ENCODE measurements at places on chromosomes 11 and 22. TPM values are rescaled to one million over a fixed set of nuclear protein-coding genes. Genes with fewer than 3 reads are reported as not detected.

DNA sequence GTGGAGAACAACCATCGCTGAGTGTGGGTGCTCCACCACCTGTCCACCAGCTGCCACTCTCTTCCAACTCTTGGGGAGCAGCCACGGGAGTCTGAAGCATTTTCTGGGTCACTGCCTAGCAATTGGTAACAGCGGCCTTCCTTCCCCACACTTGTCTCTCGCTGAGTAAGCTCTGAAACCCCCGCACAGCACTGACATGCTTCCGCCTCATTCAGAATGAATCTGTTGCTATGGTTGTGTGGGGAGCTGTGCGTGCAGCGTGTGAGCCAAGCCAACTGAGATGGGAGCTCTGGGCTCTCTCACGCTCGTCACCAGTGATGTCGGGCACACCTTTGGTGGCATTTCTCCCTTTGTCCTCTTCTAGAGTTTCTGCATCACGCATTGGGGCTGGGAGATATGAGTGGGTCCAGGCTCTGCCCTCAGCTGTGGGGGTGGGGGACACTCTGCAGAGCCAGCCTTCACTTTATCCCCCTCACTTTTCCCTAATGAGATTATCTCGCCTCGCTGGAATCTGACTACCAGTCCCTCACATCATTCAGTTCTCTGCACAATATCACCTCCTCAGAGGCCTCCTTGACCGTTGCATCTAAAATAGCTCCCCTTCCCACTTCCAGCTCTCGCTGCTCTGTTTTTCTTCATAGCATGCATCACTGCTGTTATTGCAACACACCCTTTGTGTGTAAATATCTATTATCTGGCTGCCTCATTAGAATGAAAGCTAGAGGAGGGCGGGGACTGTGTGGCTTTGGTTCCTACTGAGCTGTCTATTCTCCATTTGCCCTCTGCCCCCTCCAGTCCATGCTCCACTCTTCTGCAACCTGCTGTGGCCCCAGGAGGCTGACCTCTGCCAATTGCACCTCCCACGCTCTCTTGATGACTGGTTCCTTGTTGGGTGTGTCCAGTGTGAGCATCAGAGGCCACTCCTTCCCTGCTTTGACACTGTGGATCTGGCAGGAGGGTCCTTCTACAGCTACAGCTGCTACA is 569.9 kb upstream of the CADM1 start:
- no peak for DNase-seq

GRCh38 chr22:17920145-17920605 is 104.2 kb downstream of the MICAL3 start:
- DNase-seq: peak; percentile 55

GRCh38 chr22:42961810-42962209 is 53.1 kb downstream of the PACSIN2 start:
- no peak for DNase-seq

DNA sequence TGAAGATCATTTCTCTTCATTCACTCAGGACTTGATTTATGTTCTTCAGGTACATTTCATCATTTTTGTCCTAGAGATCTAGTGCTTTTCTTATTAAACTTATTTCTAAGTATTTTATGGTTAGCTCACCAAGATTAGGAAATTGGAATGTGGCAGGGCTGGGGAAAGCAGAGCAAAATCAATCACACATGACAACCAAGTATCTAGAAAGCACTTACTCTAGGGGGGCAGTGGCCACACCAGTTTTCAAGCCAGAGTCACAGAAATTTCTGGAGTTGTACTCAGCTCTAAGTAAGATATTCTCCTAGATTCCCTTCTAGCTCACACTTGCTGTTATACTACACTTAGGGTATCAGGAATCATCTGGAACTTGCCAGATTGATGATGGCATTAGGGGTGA is 33.3 kb upstream of the MYEOV start:
- no peak for DNase-seq

- DNase-seq: no peak
Measured at GRCh38 chr11:68414496-68415221, 45.9 kb upstream of the PPP6R3 start.

DNA sequence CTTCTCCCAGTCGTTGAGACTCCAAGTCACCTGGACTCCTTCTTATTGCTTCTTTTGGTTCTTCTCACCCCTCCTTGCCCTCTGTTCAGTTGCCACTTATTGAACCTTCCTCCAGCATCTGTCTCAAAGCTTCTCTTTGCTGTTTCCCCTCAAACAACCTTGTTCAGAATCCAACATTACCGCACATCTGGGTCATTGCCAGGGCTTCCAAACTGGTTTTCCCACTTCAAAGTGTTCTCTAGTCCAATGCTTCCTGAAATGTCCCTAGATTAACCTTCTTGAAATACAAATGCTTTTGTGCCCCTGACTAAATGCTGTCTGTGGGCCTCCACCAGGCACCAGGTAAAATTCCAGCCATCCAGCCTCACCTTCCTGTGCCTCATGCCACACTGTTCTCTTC is 100.8 kb upstream of the TTC12 start:
- no peak for DNase-seq

DNA sequence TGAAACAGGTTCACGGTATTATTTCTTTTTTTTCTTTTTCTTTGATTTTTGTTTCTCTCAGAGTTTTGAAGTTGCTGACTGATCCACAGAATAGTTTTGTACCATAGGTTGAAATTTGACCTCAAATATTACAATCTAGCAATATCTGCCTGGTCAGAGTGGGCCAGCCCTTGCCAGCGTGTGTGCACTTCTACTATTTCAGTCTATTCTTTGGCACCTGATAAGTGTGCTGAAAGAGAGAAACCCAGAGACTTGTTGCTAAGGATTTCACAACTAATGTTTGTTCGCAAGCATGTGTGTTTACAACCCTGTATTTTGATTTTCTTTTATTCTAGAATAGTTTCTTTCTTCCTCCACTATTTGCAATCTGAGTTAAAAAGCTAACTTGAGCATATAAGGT is 1125.2 kb upstream of the CNTN5 start:
- DNase-seq: no peak

DNA sequence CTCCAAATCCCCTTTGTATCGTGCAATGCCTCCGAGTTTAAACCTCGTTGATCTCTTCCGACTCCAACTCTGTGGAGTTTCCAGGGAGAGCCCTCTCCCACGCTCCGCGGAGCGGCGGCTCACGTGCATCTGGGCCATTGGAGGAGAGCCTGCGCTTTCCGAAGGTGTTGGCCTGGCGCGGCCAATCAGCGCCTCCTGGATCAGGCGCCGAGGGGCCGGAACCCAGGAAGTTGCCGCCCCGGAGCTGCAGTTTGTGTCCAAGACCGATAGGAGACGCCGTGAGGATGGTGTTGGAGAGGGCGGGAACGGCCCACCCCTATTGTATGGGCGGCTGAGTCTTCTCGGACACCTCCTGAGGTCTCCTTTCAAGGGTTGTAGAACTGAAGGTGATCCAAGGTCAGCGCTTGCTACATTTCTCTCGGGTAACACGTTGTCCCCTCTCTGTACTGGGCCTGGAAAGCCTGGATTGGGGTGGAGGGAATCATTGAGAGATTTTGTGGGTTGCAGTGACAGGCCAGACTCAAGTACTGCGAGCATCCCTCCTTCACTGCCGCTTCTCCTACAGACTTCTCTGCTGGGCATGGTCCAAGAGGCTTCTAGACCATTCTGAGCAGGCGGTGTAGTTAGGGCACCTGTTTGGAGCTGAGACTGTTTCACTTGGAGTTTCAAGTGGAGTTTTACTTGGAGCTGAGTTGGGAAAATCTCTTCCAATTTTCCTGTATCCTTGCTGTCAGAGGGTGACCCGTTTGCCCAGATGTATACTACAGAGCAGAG is 1.7 kb downstream of the ADAMTS15 start:
- DNase-seq: no peak

GRCh38 chr11:1326435-1327063 is 17.1 kb upstream of the TOLLIP start:
- DNase-seq: no peak

- DNase-seq: no peak
Measured at GRCh38 chr22:29718949-29719898, 579 bp upstream of the CABP7 start.

- no peak for DNase-seq
Measured at GRCh38 chr11:58938398-58938797, 890 bp upstream of the GLYATL1 start.

The SCGB1D2 gene
- total RNA-seq: not detected

The MFNG gene
- total RNA-seq: 22.1 TPM

The OR8A1 gene
- not detected for total RNA-seq

The PRR5L gene
- 1.2 TPM for total RNA-seq

The NLRP10 gene
- not detected for total RNA-seq

The ADM2 gene
- total RNA-seq: 10.2 TPM
